ENCODE measurements at places on chromosomes 11 and 22.
A peak's percentile ranks its signal among the peaks of the same experiment; 100 is the strongest.

GRCh38 chr11:35593143-35593542, 25.1 kb upstream of the FJX1 start:
- DNase-seq: no peak

DNA sequence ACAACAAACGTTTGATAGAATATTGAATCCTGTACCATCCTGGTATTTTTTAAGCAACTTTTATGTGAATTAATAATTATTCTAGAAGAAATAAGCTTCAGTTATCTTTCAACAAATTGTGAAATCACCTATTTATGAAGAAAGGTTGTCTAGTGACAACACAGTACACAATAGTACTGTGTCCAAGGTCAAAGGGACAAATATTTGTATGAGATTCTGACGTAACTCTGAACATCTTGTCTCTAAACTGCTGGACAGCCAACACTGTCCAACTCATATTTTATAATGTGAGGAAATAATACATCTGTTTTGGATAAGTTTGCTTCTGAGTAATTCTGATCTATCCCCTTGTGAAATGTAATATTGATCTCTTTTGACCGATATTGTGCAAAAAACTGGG, 18.9 kb downstream of the CASP5 start:
- no peak for DNase-seq

- DNase-seq: peak; percentile 24
These were observed 51.9 kb upstream of the USP47 start for GRCh38 chr11:11789735-11790369.

DNA sequence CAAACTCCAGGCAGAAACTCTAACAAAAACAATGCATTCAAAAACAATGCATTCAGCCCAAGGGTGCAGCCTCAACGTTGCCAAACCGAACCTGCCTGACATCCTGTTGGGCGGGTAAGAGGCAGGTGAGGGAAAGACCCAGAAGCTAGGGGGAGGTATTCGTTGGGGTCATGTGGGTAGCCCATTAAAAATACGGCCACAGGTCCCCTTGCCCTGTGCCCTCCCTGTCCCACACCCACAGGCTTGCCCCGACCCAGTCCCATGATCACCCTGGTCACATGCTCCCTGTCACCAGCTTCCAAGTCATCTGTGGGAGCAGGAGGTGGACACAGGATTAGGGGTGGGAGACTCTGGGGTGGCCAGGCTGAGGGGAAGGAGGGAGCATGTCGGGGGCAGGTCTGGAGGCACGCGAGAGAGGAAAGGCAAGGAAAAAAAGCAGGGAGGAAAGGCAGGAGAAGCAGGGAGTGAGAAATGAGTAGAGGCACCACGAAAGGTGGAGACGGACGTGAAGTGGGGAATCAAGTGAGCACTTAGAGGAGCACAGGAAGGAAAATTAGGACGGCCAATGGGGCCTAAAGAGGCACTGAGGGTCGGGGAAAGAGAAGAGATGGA, 683 bp downstream of the PLA2G6 start:
- peak; percentile 52 for DNase-seq

- no peak for DNase-seq
These were observed 37.2 kb upstream of the ETS1 start for GRCh38 chr11:128624269-128625175.

GRCh38 chr11:115364896-115365295, 139.3 kb downstream of the CADM1 start:
- DNase-seq: no peak

GRCh38 chr22:45291931-45292290, 7.2 kb downstream of the UPK3A start:
- no peak for DNase-seq

DNA sequence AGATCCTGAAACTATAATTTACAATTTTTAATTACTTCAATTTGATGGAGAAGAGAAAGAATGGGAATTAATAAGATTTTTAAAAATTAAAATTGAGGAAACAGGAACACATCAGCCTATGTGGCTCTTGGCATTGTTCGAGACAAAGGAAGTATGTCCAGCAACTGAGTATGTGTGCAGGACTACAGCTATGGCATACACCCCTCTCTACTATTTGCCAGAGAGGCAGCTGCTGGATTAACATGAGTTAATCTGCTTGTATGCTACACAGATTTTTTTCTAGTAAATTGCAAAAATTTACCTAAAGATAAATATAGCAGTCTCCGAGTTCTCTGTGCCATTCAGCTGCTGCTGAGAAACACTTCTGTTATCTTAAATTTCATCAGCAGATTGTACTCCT, 70.6 kb downstream of the PHF21A start:
- no peak for DNase-seq

- DNase-seq: no peak
These were observed 48.9 kb downstream of the CDPF1 start for GRCh38 chr22:46201059-46201757.

GRCh38 chr11:118294053-118294452, 10.5 kb upstream of the CD3E start:
- DNase-seq: no peak

DNA sequence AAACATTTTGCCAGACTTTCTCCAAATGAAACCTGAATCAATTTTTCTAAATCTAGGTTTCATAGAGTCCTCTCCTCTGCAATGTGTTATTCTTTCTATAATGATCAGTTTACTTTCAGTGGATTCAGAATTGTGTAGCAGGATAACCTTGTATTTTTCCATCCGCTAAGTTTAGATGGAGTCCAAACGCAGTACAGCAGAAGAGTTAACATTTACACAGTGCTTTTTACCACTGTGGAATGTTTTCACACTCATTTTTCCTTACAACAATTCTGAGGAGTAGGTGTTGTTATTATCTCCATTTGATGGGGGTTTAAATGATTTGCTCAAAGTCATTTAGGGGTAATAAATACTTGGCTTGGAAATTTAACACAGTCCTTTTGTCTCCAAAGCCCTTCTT, 9.6 kb downstream of the RAG1 start:
- DNase-seq: no peak

GRCh38 chr22:39473851-39474250, 17.0 kb downstream of the MGAT3 start:
- no peak for DNase-seq

- no peak for DNase-seq
These were observed at the start of gene OR10A2 for GRCh38 chr11:6862961-6863360. TSS of gene OR10A2 (plus strand) at chr11:6863057. CDS start at chr11:6869755, 6,698 bp downstream.

DNA sequence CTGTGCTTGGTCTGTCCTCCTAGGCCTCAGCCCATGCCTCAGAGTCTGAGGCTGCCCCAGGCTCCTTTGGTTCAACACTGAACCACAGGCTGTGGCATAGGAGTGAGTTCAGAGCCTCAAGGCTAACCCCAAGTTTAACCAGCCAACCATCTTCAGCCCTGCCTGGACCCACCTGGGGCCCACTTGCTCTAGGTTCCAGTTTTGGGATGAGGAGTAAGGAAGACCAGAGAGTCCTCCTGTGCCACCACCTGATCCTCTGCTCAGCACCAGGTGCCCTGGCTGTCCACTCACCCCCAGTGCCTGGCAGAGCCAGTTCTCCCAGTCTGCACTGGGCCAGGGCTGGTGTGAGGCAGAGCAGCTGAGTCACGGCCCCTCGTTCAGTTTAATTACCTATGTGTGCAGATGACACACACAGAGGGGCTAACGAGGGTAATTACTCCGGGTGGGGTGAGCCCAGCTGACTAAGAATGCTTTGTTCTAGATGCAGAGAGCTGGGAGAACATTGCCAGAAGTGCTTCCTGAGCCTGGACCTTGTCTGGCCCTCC, 12.0 kb upstream of the TMPRSS13 start:
- DNase-seq: no peak

DNA sequence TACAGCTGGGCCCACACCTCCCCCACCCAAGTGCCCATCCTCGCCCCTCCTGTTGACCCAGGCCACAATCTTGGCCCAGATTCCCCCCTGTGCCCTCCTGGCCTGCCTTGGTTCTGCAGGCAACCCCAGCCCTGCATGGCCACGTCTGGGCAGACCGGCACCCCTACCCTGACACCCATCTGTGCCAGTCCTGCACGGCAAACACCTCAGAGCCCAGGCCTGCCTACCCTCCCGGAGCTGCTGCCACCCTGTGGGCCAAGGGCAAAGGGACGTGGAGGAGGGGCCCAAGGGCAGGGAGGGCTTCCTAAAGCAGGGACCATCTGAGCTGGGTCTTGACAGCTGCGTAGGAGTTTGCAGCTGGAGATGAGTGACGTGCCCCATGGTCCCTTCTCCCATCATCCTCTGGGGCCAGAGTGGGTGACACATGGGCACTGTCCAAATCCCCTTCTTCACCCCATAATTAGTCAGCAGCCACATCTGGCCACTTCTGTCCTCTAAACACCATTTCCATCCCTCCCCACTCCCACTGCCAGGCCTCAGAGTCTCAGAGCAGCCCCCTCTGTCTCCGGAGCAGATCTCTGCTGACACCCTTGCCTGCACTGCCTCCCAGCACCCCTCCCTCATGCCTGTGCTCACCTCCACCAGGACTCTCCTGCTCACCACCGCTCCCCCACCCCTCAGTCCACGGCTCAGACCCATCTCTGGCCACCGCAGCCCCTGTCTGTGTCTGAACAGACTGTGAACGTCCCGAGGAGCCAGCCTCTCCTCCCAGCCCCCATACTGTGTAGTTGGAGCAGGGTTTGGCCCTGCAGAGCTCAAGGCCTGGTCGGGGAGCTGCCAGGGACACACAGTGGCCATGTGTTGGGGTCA, 35.6 kb upstream of the PPARA start:
- DNase-seq: no peak

DNA sequence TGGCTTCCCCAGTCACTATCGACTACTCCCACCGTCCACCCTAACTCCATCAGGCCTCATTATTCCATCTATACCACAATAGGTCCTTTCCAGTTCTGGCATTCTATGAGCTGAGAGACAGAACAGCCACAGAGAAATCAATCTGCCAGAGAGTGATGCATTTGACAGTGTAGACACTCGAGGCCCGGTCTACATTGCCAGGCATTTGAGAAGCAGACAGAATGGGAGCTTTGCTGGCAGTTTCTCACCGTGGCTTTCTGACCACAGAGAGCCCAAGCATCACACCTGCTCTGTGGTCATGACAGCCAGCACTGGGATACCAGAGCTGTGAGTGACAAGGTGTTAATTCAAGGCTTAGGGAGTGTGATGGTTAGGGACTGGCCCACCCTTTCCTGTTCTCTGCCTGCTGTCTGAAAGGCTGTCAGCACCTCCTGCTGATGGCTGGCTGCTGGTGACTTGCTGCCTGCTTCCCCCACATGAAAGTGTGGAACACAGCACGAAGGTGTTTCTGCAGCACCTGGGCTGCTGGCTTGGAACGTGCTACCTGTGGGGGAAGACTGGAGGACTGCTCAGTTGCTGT, 137.8 kb downstream of the KIRREL3 start:
- DNase-seq: no peak

DNA sequence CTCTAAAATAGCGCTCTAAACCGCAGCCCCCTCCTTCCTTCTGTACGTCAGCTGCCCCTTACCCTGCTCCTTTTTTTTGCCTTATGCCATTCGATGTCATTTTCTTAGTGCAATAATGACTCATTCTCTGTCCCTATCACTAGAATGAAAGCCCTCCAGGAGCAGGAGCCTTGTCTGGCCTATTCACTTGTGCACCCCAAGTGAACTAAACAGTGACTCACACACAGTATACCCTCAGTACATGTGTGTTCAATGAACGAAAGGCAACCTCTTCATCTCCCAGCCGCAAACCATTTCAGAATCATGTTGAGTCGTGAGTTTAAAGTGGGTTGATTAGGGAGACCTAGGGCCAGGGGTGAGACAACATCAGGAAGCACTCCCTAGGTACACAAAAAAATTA, 50.7 kb upstream of the SPATA19 start:
- DNase-seq: no peak

DNA sequence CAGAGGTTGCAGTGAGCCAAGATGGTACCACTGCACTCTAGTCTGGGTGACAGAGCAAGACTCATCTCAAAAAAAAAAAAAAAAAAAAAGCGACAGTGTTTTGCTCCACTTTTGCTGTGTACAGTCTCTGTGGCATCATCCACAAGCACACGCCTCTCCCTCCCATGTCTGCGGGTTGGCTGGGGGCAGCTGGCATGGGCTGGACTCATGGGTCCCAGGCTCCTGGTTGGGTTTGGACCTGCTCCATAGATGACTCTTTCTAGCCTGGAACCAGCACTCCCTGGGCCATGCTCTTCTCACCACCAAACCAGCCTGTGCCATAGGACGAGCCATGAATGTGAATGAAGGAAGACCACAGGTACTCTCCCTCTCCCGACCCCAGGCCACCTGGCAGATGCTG, 7.9 kb upstream of the WNT11 start:
- DNase-seq: no peak

- DNase-seq: no peak
These were observed 13.6 kb downstream of the PLEKHB1 start for GRCh38 chr11:73659961-73660360.

DNA sequence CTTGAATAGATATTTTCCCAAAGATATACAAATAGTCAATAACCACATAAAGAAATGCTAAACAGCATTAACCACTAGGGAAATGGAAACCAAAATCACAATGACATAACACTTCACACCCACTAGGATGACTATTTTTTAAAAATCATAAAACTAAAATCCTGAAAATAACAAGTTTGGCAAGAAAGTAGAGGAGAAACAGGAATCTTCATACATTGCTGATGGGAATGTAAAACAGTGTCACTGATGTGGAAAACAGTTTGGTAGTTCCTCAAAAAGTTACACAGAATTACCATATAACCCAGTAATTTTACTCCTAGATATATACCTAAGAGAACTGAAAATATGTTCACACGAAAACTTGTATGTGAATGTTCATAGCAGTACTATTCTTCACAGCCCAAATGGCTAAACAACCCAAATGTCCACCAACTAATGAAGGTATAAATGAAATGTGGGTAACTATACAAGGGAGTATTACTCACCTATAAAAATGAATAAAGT, 12.5 kb downstream of the PICALM start:
- DNase-seq: no peak

DNA sequence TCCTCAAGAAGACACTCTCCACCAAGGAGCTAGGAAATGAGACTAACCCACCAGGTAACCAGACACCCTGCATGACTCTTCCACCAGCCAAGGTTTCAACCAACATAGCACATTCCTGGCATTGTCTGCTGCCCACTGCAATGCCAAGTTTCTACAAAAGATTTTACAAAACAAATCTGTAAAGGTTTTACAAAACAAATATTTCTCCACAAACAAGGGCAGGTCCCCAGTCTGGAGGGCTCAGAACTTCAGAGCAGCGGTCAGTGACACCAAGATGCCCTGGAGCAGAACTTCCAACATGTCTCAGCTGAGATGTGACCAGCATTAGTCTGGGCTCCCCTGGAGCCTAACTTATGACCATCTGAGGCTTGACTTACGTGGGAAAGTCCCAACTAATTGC, 14.0 kb downstream of the GALNT18 start:
- no peak for DNase-seq

DNA sequence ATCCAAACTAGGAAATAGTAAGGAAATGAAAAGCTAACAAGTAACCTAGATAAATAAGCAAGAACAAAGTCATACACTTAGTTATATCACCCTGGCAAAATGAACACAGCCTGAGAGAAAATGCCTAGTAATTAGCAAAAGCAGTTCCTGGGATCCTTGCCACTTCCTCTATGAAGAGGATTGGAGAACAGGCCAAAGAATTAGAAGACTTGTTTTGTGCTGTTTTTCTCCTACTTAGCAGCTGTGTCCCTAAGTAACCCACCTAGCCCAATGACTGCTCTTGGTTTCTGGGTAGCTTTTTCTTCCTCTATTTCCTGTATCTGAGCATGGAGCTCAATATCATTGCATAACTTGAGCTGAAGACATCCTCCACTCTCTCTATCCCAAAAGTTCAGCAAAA, 713.9 kb downstream of the ETS1 start:
- no peak for DNase-seq

Data from tibial nerve (tissue), 4 donors.